ENCODE measurements at places on chromosomes 12 and 14.
A peak's percentile ranks its signal among the peaks of the same experiment; 100 is the strongest.

GRCh38 chr12:14803830-14804160, 325 bp downstream of the C12orf60 start:
- H3K4me3 ChIP-seq, result peak overlapping the region; percentile 91
- H3K27ac ChIP-seq, result peak overlapping the region; percentile 78
- peaks cover 22% of the 10 kb centered on the region for H3K36me3 ChIP-seq
- no peak for DNase-seq
- H3K4me1 ChIP-seq, result peaks cover 33% of the 10 kb centered on the region

- H3K27ac ChIP-seq, result peak overlapping the region; percentile 79
- H3K27me3 ChIP-seq, result no peaks in the 10 kb centered on the region
- H3K36me3 ChIP-seq, result no peaks in the 10 kb centered on the region
- DNase-seq, result peak; percentile 85
- no peak overlapping the region for H3K4me3 ChIP-seq
These were observed 10.0 kb upstream of the GPR68 start for GRCh38 chr14:91254461-91254860.

GRCh38 chr14:85934886-85935254, 404.9 kb downstream of the FLRT2 start:
- H3K36me3 ChIP-seq, result peaks cover 4% of the 10 kb centered on the region
- no peak for DNase-seq
- peak overlapping the region; percentile 71 for H3K4me3 ChIP-seq
- no peaks in the 10 kb centered on the region for H3K27me3 ChIP-seq
- H3K27ac ChIP-seq, result peak overlapping the region; percentile 82

DNA sequence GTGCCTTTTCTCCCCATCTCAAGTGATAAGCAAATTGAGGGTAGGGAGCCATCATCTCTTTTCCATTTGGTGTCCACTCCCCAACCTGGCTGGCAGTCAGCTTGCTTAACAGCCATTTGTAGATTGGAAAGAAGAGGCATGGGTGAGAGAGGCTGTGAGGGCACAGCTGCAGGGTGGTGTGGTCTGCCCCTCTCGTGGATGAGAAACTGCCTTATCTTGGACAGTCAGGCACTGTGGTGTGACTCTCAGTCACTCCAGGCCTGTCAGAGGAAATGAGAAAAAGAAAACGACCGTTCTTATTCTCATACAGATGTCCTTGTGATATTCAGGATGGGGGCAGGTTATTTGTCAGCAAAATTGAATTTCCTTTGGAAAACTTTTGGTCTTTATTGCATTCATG, 65.1 kb upstream of the SRSF5 start:
- DNase-seq, result no peak
- no peak overlapping the region for H3K27ac ChIP-seq
- peaks cover 12% of the 10 kb centered on the region for H3K36me3 ChIP-seq
- H3K4me1 ChIP-seq, result no peaks in the 10 kb centered on the region
- no peak overlapping the region for H3K4me3 ChIP-seq

- no peaks in the 10 kb centered on the region for H3K27me3 ChIP-seq
- no peak overlapping the region for H3K4me3 ChIP-seq
- H3K27ac ChIP-seq, result no peak overlapping the region
- H3K36me3 ChIP-seq, result peaks cover 54% of the 10 kb centered on the region
- DNase-seq, result no peak
These were observed 16.0 kb upstream of the CCT2 start for GRCh38 chr12:69569236-69569635.

DNA sequence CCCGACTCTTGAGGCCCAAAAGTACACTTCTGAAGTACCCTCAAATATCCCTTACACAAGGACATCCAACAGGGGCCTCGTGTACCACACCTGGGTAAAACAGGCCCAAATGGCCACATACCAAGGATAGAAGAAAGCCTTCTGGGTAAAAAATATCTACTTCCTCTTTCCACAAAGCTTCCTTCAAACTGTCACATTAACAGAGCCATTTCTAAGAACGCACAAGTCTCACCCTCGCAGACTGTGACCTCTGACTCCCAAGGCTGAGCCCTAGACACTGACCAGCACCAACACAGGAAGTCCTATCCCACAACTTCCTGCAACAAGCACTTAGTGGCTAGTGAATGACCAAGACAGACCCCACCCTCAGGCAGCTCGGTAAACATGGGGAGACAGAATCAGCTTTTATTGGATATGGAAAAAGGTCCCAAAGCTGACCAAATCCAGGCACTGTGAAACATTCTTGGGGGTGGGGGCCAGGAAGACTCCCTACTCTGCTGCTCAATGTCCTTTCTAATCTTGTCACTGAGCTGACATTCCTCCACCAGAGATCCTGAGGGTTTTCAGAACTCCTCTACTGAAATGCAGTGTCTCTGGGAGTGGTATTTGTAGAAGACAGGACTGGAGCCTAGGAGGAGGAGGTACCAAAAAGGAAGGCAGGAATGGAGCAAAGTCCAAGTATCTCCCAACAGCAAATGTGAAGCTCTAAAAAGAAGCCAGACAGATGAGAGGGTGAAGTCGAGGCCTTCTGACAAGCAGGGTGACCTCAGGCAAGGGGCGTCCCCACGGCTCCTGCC, 15.9 kb downstream of the KCTD10 start:
- DNase-seq, result no peak
- H3K4me1 ChIP-seq, result no peaks in the 10 kb centered on the region
- peak overlapping the region; percentile 7 for H3K27ac ChIP-seq

DNA sequence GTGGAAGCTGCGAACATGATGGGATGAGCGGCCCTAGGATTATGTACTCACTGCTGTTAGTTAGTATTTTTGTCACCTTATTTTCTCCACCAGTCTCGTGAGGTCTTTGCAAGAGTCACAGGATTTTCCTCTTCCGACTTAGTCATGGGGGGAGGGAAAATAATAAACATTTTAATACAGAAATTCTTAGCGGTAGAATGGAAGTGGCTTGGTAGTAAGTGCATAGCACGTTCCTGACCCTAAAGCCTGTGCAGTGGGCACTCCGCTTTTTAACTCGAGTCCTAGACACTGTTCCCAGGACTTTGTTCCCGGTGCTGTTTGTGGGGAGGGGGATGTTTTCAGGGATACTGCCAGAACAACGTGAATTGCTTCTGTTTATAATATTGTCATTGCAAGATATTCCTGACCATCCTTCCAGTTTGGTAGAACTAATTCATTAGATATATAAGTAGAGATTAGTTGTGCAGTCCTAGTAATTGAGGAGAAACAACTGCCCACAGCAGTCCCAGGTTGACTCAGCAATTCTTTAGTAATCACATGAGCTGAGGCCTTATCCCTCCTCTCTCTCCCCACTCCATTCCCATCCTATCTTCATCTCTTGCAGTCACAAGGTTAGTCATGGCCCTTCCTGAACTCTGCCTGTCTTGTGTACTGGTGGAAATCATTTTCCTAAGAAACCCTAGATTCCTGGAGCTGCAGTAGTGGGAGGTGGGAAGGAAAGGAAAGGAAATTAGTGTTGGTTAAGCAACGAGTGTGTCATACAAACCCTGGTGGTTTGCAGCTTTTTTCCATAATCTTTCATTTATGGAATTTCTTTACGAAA, 799 bp downstream of the SLC38A6 start:
- no peak for DNase-seq
- H3K27ac ChIP-seq, result peak overlapping the region; percentile 76
- 0 out of 2 replicates have a peak, but pooled peaks cover 4% of the 10 kb centered on the region for H3K36me3 ChIP-seq
- peak overlapping the region; percentile 84 for H3K4me3 ChIP-seq
- H3K4me1 ChIP-seq, result peaks cover 40% of the 10 kb centered on the region

DNA sequence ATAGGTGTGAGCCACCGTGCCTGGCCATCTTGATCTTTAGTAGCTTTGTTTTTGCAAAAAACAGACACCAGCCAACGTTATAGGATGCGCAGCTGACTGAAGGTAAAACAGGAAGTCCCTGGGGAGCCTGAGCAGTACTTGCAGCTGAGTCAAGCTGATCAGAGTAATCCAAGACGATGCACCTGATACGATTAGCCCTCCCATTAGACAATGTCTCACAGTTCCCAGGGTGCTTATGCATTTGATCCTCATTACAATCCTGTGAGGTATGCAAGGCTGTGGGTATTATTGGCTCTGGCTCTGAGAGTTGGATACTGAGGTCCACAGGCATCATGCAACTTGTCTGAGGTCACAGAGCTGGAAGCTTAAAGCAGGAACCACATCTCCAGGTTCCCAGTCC, 8.1 kb downstream of the KRT18 start:
- no peaks in the 10 kb centered on the region for H3K36me3 ChIP-seq
- no peaks in the 10 kb centered on the region for H3K4me1 ChIP-seq
- DNase-seq, result no peak
- H3K27me3 ChIP-seq, result peaks cover 2% of the 10 kb centered on the region

DNA sequence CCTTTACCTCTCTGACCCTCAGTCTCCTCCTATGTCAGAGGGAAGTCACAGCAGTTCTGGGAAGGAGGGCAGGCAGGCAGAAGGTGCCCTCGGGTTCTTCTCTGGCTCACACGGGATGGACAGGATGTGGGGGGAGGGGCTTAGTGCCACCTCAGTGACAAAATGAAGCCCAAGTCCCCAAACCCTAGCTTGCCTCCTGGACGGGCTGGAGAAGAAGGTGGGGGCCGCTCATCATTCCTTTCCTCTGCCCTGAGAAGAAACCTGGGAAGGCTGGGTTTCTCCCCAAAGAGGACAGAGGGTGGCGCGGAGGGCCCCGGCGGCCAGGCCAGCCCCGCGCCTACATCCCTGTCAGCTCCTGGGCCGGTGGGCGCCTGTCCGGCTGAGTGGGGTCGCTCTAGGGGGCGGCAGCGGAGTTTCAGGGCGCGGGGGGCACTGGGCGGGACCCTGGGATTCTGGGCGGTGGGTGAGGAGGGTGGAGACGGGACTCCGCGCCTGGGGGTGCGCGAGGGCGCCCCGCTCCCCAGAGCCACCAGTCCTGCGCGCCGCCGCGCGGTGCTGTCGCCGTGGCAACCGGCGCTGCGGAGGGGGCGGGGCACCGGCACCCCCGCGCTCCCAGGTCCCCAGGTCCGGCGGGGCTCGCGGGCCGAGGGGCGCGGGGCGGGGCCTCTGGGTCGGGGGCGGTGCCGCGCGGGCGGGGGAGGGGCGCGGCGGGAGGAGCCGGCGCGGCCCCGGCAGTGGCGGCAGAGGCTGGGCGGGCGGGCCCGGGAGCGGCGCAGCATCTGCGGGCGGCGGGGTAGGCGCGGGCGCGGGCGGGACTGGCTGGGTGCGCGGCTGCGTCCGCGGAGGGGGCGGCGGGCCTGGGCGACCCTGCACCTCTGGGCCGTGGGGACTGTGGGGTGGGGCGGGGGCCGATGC, at the start of gene TMEM121:
TMEM121 (plus strand) TSS at position 723 of the 915 bp plus-strand sequence. CDS start 2,252 bp downstream, outside the sequence.
- no peak within 1 kb of the TSS for H3K4me3 ChIP-seq
- no peaks in the 10 kb centered on the region for H3K36me3 ChIP-seq
- peaks cover 12% of the 10 kb centered on the region for H3K4me1 ChIP-seq
- DNase-seq, result no peak
- H3K27ac ChIP-seq, result no peak within 1 kb of the TSS
- no peaks in the 10 kb centered on the region for H3K27me3 ChIP-seq

DNA sequence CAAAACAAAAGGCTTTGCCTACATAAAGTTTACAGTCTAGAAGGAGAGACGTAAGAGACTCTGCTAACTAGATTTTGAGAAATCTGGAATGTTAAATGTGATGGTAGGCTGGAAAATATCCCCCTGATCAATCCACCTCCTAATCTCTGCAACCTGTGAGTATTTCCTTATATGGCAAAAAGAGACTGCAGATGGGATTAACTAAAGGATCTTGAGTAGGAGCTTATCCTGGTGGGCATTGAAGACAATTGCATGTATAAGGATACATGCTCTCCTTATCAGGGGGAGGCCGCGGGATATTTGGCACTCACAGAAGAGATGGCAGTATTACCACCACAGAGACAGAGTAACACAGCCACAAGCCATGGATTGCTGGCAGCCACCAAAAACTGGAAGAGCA, 95.2 kb downstream of the EGLN3 start:
- no peaks in the 10 kb centered on the region for H3K27me3 ChIP-seq
- H3K36me3 ChIP-seq, result no peaks in the 10 kb centered on the region
- H3K4me1 ChIP-seq, result no peaks in the 10 kb centered on the region
- H3K4me3 ChIP-seq, result no peak overlapping the region
- H3K27ac ChIP-seq, result no peak overlapping the region
- no peak for DNase-seq

GRCh38 chr12:66600903-66601302, 78.0 kb downstream of the GRIP1 start:
- H3K36me3 ChIP-seq, result no peaks in the 10 kb centered on the region
- no peak overlapping the region for H3K4me3 ChIP-seq
- no peaks in the 10 kb centered on the region for H3K27me3 ChIP-seq
- H3K27ac ChIP-seq, result no peak overlapping the region

GRCh38 chr12:93847517-93848474, 170.6 kb downstream of the CRADD start:
- peaks cover 38% of the 10 kb centered on the region for H3K4me1 ChIP-seq
- DNase-seq, result no peak
- H3K27me3 ChIP-seq, result no peaks in the 10 kb centered on the region
- H3K27ac ChIP-seq, result peak overlapping the region; percentile 11

GRCh38 chr12:65269603-65270002, 8.9 kb upstream of the MSRB3 start:
- H3K4me3 ChIP-seq, result no peak overlapping the region
- H3K27ac ChIP-seq, result no peak overlapping the region
- no peaks in the 10 kb centered on the region for H3K36me3 ChIP-seq
- H3K4me1 ChIP-seq, result peaks cover 8% of the 10 kb centered on the region
- DNase-seq, result no peak

DNA sequence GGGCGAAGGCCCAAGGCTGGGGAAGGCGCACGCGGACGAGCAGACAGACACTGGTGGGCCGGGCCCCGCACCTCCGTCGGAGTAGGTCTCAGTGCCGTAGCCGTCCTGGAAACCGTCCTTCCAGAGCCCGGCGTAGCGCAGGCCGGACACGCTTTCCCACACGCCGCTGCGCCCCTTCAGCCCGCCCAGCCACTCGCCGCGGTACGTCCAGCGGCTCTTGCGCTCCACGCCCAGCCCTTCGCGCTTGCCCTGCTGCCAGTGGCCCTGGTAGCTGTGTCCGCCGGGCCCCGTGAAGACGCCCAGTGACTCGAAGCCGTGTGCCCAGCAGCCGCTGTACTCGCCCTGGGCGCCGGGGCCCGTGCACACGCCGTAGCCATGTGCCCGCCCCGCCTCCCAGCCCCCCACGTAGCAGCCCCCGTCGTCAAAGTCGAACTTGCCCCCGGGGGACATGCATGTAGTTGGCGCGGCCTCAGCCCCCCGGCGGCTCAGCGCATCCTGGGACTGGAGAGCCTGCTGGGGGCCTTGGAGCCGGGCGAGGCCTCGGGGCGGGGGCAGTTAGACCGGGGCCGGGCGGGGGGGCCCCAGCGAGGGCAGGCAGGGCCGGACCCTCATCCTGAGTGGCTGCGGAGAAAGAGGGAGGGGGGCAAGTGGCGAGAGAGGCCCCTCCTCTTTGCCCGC, 1.4 kb downstream of the JPH4 start:
- no peak for DNase-seq
- no peaks in the 10 kb centered on the region for H3K4me1 ChIP-seq
- H3K36me3 ChIP-seq, result no peaks in the 10 kb centered on the region

DNA sequence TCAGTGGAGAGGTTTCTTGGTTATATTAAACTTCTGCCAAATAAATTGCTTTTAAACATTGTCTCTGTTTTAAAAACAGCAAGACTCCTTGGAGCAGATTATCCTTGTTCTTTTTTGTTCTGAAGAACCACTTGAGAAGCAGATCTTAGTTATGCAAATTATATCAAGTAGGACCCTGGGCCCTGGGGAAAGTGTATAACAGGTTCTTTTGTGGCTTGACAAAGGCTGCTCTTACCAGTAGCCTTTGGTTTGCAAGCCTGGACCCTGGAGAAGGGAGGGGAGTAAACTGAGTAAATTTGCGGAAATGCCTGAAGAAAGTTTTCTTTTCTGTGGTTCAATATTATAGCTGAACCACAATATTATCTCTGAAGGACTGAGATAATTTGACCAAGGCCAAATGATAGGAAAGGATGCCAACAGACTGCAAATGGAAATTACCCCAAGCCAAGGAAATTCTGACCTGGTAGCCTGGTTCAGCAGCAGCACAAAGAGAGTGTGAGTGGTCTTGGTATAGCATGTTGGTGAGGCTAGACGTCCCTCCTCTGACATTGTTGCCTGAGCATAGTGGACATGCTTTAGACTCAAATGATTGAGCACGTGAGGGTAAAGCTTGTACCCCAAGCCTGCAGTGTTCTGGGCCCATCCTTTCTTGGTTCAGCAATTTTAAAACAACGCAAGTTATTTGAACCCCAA, 30.4 kb upstream of the SIX1 start:
- no peaks in the 10 kb centered on the region for H3K36me3 ChIP-seq
